Immature natural killer cell (primary cell): ENCODE measurements at places on chromosomes 3 and 15.

DNA sequence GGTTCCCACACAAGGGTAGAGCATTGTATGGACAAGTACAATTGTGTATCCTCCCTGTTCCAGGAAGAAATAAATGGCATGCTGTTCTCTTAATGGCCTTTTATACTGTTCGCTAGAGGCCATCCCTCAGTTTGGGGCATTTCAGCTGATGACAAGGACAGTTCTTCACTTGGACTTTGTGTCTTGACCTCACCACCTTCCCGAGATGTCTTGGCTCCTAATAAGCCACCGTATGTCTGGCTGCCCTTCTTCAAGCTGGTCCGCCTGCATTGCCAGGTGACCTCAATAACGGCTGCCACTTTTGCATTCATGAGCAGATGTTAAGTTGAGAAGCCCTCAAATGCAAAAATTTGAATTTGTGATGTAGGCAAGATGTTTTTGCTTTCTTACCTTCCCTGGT, 24.1 kb downstream of the ZBTB38 start:
- no peak overlapping the region for H3K27ac ChIP-seq
- H3K4me3 ChIP-seq = no peak overlapping the region
- H3K4me1 ChIP-seq = peaks cover 3% of the 10 kb centered on the region
- no peaks in the 10 kb centered on the region for H3K36me3 ChIP-seq
- no peak for DNase-seq

DNA sequence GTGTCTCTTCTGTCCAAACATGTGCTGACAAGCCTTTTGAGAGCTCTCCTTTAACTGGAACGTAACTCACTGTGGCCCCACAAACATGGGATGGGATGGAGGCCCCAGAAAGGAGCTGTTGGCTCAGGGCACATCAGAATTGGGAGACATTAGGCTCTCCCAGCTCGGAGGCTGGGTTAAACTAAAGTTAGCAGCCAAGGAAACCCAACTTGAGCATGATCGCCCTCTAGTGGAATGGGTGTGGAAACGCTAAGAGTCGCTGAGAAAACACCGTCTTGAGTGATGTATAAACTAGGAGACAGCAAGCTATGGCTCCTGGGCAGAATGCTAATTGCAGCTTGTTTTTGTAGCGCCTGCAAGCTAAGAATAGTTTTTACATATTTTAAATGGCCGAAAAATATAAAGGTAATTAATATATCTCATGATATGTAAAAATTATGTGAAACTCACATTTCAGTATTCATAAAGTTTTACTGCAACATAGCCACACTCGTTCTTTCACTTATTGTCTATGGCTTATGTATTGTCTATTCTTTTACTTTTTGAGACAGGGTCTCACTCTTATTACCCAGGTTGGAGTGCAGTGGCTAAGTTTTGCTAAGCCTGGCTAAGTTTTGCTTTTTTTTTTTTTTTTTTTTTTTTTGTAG, 138.8 kb upstream of the HACD2 start:
- H3K4me1 ChIP-seq = no peaks in the 10 kb centered on the region
- peaks cover 2% of the 10 kb centered on the region for H3K27me3 ChIP-seq
- peak; percentile 33 for DNase-seq

DNA sequence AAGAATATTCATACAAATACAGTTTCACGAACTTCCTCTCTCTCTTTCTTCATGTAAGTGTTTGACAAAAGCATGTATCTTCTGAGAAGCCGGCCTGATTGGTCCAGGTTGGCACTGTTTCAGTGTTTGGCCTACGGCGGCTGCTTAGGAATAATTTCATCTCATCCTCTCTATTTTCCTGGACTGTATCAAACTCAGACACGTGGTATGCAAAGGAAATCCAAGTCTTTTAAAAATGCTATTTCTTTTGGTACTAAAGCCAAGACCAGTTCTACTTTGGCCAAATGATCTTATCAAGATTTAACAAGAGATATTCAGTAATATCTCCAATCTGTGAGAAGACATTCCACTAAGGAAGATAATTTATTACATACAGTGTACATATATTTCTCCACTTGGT, 152.8 kb downstream of the TIGIT start:
- H3K27me3 ChIP-seq = no peaks in the 10 kb centered on the region
- no peak for DNase-seq
- H3K4me3 ChIP-seq = no peak overlapping the region

- no peaks in the 10 kb centered on the region for H3K27me3 ChIP-seq
- no peak for DNase-seq
- H3K27ac ChIP-seq = no peak overlapping the region
- peaks cover 8% of the 10 kb centered on the region for H3K36me3 ChIP-seq
- no peaks in the 10 kb centered on the region for H3K4me1 ChIP-seq
Observed at GRCh38 chr15:82181371-82181770, 81.2 kb downstream of the EFL1 start.

GRCh38 chr3:63128380-63128779, 149.7 kb upstream of the SYNPR start:
- H3K27ac ChIP-seq = no peak overlapping the region
- no peaks in the 10 kb centered on the region for H3K36me3 ChIP-seq
- DNase-seq = no peak
- H3K4me3 ChIP-seq = no peak overlapping the region

- H3K4me1 ChIP-seq = no peaks in the 10 kb centered on the region
- no peaks in the 10 kb centered on the region for H3K27me3 ChIP-seq
- H3K4me3 ChIP-seq = no peak overlapping the region
- H3K36me3 ChIP-seq = no peaks in the 10 kb centered on the region
Observed at GRCh38 chr3:95048564-95048963, 985.7 kb downstream of the NSUN3 start.

GRCh38 chr3:147417551-147418295, 8.6 kb downstream of the ZIC1 start:
- no peak for DNase-seq
- H3K27me3 ChIP-seq = peaks cover 60% of the 10 kb centered on the region
- H3K4me1 ChIP-seq = peaks cover 17% of the 10 kb centered on the region
